Bronchus fibroblast of lung (primary cell): ENCODE measurements at places on chromosomes 16 and 17. TPM values are rescaled to one million over a fixed set of nuclear protein-coding genes. Genes with fewer than 3 reads are reported as not detected.

PKMYT1 gene
- total RNA-seq: 47.6 and 51.1 TPM in 2 replicates

ITPRIPL2 gene
- 14.4 and 18.8 TPM in 2 replicates for total RNA-seq

SLC47A2 gene
- total RNA-seq: not detected in 2 replicates

CACNG5 gene
- total RNA-seq: 0.17 TPM in 1 of 2 replicates, not detected in the other

ITGA2B gene
- total RNA-seq: 0.15 and 0.17 TPM in 2 replicates

SSTR5 gene
- total RNA-seq: not detected in 2 replicates

GAS7 gene
- 1.0 and 1.3 TPM in 2 replicates for total RNA-seq

SLFN14 gene
- total RNA-seq: not detected in 2 replicates

TAT gene
- not detected in 2 replicates for total RNA-seq

CD300LB gene
- total RNA-seq: not detected in 2 replicates

SGCA gene
- total RNA-seq: 0.15 TPM in 1 of 2 replicates, not detected in the other

RNF222 gene
- not detected in 2 replicates for total RNA-seq

MAP3K3 gene
- total RNA-seq: 21.6 and 21.9 TPM in 2 replicates

ADCY9 gene
- 14.3 and 14.6 TPM in 2 replicates for total RNA-seq

UNC45B gene
- total RNA-seq: not detected in 2 replicates

SLC4A1 gene
- not detected in 2 replicates for total RNA-seq

CCL2 gene
- 4.2 and 6.7 TPM in 2 replicates for total RNA-seq

PRAC2 gene
- not detected in 2 replicates for total RNA-seq

MYH8 gene
- total RNA-seq: not detected in 2 replicates

SLC16A5 gene
- total RNA-seq: 8.2 and 9.2 TPM in 2 replicates

CA4 gene
- total RNA-seq: not detected in 2 replicates

KLHL10 gene
- 0.17 TPM in 1 of 2 replicates, not detected in the other for total RNA-seq

ST6GALNAC2 gene
- 0.67 and 1.8 TPM in 2 replicates for total RNA-seq

C17orf100 gene
- 1.2 and 1.3 TPM in 2 replicates for total RNA-seq

DYNLRB2 gene
- not detected in 2 replicates for total RNA-seq

ARHGAP27 gene
- total RNA-seq: 0.59 and 2.4 TPM in 2 replicates
